ENCODE measurements at places on chromosomes 13 and 19.

DNA sequence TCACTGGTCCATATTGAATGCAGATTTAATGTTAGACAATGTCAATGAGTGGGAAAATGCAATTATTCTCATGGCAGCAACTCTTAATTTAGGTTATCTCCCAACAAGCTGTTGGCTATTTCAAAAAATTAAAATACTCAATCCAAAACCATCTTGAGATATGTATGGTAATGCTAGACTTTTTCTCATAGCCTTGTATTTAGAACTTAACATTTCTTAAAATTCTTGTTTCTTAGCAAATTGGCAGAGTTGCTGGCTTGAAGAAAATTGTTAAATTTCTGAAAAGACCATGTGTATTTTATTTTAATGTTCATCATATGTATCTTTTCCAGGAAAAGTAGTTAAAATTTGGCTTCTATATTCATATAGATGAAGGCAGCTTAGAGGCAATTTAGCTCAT, 1355.1 kb downstream of the PCDH9 start:
- no peak for DNase-seq

DNA sequence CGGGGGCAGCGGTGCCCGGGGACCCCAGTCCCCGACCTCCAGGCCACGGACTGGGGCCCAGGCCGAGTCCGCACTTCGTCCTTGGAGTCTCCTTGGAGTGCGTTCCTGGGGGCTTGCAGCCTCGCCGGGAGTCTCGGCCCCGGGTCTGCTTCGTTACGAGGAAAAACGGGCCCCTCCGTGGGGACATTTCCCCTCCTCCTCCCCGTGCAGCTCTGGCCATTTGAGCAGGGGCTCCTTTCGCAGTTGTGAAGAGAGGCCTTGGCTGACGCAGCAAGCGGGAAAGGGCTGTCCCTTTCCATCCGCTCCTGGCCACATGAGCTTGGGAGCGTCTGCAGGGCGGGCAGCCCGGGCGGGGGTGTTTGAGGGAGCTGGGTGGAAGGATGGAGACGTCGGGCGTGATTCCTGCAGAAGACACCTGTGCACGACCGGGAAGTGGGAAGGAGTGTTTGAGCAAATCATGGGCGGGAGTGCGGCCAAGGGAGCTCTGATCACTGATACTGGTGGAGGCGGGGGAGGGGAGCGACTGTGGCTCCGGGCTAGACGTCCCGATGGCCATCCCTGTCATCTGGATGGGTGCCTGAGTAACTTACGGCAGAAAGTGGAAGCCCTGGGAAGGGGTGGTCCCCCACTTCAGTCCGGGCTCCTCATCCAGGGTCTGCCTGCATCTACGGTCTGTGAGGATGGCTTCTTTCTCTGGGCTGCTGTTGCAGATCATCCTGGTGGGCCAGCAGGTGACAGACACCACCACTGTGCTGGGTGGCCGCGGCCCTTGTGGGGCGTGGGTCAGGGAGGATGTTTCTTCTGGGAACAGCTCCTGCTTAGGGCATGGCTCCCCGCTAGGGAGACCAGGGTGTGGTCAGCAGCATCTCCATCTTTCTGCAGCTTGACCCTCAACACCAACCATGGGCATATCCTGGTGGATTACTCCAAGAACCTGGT, 736 bp downstream of the GPI start:
- DNase-seq: peak; percentile 42

- no peak for DNase-seq
Measured at GRCh38 chr13:101624981-101625380, 172.5 kb downstream of the ITGBL1 start.

DNA sequence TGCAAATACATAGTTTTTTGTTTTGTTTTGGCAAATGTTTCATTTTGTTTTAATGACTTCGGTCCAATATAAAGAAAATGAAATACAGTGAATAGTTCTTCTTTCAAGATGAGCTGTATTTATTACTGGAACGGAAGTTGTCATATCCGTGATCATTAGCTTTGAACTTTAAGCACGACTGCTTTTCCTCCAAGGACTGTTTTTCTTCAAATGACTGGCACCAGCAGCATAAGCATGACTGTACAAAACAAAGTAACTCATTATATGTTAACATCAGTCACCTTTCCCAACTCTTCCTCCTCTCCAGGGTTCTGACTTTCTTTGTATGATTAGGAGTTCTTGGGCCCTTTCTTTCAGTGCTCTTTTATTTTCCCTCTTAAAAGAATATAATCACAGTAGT, 20.5 kb downstream of the EDNRB start:
- DNase-seq: no peak

DNA sequence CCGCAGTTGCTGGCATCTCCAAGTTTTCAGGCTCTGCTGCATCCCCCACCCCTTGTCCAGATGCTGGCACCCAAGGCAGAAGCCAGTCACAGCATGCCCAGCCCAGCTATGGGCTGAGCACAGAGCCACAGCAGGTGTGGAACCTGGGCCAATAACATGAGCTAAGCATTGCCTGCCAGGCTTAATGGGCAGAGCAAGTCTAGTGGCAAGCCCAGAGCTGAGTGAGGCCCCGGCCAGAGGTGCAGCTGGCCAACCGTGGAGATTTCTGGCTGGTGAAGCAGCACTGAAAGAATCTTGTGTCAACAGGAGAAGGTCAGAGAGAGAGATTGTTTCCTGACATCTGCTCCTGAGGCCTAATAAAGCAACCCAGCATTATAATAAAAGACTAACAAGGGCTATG, 111.0 kb downstream of the B3GLCT start:
- no peak for DNase-seq

DNA sequence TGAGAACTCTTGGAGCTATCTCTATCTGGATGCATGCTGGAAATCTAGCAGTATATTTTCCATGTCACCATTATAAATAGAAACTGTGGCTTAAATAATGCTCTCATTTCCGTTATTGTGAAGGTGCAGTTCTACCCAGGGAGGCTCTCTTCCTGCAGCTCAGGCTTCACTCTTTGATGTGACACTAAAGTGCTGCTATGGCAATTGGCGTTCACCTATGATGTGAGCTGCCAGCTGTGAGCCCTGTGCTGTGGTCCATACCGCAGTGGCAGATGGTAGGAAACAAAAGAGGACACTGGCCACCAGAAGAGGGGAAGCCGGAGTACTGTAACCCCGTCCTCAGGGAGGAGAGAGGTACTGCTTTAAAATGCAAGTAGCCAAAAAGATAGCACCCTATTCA, 40.6 kb upstream of the ZNF681 start:
- DNase-seq: no peak

DNA sequence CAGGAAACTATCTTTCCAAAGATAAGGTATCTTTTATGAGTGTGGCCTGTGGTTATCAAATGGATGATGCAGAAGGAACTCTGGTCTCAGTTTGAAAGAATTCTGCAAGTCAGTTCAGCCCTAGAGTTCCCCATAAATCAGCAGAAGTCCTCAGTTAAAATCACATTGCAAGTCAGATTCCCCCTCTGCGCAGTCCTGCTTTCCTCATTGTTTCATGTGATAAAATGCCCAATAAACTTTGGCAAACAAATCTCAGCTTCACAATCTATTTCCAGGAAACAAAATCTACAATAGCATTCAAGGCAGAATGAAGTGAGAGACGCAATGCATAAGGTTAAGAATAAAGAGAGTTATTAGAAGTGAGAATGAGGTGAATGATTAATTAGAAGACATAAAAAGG, 216.3 kb upstream of the KLHL1 start:
- no peak for DNase-seq

DNA sequence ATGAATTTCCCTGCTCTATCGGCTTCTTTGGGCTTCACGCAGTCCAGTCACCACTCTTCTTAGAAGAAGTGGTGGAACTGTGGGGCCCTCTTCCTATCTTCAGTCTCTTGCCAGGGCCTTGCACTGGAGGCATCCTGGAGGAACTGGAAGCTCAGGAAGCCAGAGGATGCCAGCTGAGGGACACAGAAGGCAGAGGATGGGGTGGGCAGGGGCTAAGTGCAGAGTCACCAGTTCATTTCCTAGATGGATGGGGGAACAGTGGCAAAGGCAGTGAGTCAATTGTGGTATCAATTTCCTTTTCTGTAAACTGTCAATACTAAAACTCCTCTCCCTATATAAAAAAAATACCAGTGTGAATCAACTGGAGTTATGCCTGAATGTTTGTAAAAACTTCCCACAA, 419.7 kb downstream of the KLF12 start:
- no peak for DNase-seq

DNA sequence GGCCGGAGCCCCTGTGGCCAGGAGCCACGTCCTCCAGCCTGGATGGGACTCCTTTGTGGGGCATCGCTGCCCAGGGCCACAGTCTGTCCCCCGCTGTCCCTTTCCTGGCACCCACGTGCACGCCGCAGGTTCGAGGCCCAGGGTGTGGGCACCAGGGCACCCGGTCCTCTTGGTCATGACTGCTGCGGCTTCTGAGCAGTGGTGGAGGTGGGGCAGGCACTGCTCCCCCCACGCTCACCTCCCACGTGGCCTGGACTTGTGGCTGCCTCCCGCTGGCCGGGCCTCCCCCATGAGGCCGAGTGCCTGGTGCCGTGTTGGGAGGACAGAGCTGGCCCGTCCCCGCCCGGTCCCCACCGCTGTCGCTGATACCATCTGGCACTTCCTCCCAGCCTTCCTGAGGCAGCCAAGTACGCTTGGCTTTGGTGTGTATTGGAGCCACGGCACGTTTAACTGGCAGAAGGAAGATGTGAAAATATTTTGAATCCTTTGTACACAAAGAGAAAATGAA, 12.8 kb downstream of the SPPL2B start:
- no peak for DNase-seq

DNA sequence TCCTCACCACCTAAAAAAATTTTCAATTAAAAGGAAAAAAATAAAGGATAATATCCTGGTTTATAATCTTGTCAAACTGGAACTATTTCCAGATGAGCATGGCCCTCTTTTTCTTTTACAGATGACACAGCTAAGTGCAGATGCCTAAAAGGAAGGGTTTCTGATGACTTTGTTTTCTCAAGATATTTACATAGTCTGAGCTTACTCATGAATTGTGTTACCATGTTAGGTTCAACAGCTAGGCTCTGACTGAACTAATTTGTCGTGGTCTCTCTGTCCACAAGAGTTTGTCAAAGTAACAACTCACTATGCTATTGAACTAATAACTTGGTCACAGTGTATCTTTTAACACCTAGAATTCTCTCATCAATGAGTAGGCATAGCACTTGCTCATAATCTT, 780.8 kb downstream of the GPC5 start:
- DNase-seq: no peak

DNA sequence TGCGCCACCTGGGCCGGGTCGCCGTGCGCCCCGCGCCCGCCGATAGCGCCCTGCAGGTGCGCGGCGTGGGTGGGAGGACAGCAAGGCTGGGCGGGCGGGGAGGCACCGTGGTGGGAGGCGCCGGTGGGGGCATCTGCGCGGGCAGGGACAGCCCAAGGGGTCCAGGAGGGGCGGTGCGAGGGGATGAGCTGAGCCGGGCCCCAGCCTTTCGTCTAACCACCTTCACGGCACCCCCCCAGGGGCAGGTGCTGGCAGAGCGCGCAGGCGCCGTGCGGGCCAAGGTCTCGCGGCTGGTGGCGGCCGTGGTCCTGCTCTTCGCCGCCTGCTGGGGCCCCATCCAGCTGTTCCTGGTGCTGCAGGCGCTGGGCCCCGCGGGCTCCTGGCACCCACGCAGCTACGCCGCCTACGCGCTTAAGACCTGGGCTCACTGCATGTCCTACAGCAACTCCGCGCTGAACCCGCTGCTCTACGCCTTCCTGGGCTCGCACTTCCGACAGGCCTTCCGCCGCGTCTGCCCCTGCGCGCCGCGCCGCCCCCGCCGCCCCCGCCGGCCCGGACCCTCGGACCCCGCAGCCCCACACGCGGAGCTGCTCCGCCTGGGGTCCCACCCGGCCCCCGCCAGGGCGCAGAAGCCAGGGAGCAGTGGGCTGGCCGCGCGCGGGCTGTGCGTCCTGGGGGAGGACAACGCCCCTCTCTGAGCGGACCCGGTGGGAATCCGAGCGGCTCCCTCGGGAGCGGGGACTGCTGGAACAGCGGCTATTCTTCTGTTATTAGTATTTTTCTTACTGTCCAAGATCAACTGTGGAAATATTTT, 3.1 kb downstream of the KISS1R start:
- DNase-seq: no peak

GRCh38 chr19:1364070-1364704, 19.5 kb upstream of the NDUFS7 start:
- no peak for DNase-seq

- no peak for DNase-seq
Measured at GRCh38 chr13:77513719-77514335, 21.7 kb upstream of the SCEL start.

GRCh38 chr13:74202129-74202813, 68.1 kb upstream of the KLF12 start:
- no peak for DNase-seq

- DNase-seq: no peak
Measured at GRCh38 chr19:15788594-15789270, 1.3 kb downstream of the OR10H5 start.

GRCh38 chr19:43769256-43769655, 11.5 kb downstream of the KCNN4 start:
- no peak for DNase-seq

- DNase-seq: no peak
Measured at GRCh38 chr13:24700539-24700938, 20.3 kb downstream of the ATP12A start.

DNA sequence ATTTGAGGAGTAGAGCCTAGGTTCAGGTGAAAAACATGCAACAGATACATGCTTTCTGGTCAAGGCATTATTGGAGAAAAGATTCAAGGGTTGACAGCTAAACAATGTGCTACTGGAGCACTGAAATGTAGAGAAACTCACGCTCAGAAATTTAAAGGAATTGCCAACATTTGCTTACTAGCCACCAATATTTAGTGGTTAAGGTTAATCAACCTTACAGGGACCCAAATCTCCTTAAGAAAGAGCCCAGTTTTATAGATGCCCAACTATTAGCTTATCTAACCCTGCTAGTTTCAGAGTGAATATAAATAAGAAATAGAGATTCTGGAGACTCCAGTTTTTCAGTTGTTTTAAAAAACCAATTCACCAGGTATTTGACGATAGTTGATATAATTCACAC, 203.6 kb downstream of the DACH1 start:
- no peak for DNase-seq

DNA sequence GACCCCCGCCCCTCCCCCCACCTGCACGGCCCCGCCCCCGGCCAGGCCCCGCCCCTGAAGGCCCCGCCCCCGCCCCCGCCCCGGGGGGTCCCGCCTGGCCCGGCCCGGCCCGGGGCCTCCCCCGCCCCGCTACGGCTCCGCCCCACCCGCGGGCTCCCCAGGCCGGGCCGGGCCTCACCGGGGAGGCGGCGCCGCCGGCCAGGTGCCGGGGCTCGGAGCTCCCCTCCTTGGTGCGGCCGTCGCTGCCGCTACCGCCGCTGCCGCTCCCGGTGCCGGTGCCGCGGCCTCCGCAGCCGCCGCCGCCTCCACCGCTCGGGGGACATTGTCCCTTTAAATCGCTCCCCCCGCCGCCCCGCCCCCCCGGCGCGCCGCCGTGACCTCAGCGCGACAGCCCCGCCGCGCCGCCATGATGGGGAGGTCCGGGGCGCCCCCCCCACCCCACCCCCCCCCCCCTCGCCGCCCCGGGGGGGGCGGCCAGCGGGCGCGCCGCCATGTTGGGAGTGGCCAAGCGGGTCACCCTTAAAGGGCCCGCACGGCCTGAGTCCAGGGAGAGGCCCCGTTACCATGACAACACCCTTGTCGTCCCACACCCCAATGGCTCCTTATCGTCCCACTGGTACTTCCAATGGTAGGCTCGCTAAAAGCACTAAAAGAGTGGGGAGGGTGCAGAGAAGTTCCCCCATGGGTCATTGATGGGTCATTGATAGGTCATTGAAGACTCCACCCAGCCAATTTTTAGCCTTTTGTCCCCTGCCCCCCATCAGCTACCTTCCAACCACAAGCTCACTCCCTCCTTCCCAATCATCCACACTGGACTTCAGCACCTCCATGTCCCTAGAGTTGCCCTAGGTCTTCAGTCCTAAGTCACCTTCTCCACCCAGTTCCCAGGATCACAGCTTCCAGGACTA, at the start of gene WIZ:
Gene WIZ, minus strand, starts transcription at position 337 of the 908 bp plus-strand sequence. CDS start 1,649 bp downstream, outside the sequence.
- peak; percentile 71 for DNase-seq
